Fibroblast of skin of right quadriceps (primary cell): ENCODE measurements at places on chromosomes 13 and 19.

- DNase-seq: peak; percentile 28
Observed at GRCh38 chr13:31227063-31227462, 27.3 kb downstream of the B3GLCT start.

- no peak for DNase-seq
Observed at GRCh38 chr19:56554272-56554869, 12.9 kb upstream of the ZNF470 start.

GRCh38 chr13:29676535-29676934 is 81.0 kb upstream of the SLC7A1 start:
- peak; percentile 61 for DNase-seq

- peak; percentile 25 for DNase-seq
Observed at GRCh38 chr13:39038569-39039030, 344 bp downstream of the NHLRC3 start.

GRCh38 chr13:98761986-98762616 is 9.6 kb upstream of the SLC15A1 start:
- no peak for DNase-seq

GRCh38 chr19:29851769-29852521 is 40.2 kb downstream of the CCNE1 start:
- DNase-seq: no peak

- no peak for DNase-seq
Observed at GRCh38 chr19:29564574-29565005, 38.8 kb downstream of the VSTM2B start.

DNA sequence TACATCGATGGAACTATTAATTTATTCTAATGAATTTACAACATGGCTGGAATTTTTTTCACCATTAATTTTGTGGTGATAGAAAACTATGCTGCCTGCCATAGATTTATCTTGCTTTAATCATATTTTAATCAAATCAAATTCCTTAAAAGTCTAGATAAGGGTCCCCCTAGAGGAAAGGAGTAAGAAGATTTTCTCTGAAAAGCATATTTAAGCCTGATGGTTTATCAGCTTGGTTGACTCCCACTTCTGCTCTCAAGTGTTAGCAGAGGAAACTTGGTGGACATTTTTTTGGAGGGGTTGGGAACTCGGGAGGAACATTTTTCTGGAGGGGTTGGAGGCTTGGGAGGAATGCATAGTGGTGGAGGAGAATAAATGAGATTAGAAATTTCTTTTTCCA is 253.3 kb downstream of the KCNRG start:
- no peak for DNase-seq

DNA sequence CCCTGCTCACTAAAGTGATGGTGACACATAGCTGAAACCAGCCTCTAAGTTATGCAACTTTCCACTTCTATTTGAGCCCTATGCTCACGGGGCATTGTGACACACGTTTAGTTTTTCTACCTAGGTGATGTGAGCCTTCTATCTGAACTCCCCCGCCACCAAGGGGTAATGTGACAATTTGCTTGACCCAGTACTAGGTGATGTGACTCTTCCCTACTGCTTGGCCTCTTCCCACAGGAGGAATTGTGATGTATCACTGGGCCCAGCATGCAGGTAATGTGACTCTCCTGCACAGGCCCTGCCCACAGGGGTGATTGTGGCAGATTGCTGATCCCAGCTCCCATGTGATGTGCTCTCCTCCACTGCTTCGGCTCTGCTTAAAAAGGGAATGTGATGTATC is 42.7 kb upstream of the ZNF43 start:
- DNase-seq: no peak

DNA sequence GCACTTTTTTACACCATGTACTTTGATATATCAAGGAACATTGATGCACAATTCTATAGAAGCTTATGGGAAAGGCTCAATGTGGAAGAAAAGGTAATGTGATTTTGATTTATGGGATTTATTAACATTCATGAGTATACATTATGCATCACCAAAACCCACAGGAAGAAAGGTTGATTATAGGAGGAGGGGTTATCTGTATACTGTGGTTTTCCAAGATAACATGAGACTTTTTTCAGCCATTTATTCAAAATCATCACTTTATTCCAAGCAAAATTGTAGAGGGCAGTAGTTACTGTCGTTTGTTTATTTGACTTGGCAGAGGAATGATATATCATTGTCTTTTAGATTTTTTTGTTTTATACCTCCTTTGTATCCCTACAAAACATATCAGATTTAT is 54.9 kb downstream of the WDFY2 start:
- DNase-seq: no peak

DNA sequence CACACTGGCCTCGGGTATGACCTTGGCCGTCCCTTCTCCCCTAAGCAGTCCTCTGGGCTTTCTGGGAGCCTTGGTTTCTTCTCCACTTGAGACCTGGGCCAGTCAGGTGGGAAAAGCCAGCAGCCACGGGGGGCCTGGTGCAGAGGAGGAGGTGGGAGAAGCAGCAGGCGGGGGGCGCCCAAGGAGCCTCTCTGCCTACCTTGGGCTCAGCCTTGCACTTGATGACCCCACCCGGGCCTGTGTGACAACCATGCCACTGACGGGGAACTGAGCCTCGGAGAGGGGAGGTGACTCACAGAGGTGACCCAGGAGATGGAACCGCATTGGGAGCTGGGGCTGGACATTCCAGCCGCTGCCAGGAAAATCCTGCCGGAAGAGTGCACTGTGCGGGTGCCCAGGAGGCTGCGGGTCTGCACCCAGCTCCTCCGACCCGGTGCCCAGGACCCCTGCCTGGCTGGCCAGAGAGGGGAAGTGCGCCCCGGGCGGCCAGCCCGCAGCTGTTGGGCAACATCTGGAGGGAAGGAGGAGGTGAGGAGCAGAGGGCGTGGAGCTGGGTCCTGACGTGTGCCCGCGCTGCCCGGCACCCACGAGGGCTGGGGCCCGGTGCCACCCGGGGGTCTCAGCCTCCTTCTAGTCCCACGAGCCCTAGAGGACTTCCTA is 23.4 kb upstream of the SLC7A10 start:
- no peak for DNase-seq

- peak; percentile 93 for DNase-seq
Observed at GRCh38 chr13:66657165-66657881, 572.8 kb downstream of the PCDH9 start.

GRCh38 chr13:40982772-40983171 is 36.3 kb downstream of the ELF1 start:
- DNase-seq: no peak

- DNase-seq: no peak
Observed at GRCh38 chr19:4295972-4296771, 6.0 kb downstream of the TMIGD2 start.

- DNase-seq: no peak
Observed at GRCh38 chr13:98976941-98977340, 923 bp downstream of the DOCK9 start.

- no peak for DNase-seq
Observed at GRCh38 chr19:31613683-31614219, 264.5 kb upstream of the TSHZ3 start.

DNA sequence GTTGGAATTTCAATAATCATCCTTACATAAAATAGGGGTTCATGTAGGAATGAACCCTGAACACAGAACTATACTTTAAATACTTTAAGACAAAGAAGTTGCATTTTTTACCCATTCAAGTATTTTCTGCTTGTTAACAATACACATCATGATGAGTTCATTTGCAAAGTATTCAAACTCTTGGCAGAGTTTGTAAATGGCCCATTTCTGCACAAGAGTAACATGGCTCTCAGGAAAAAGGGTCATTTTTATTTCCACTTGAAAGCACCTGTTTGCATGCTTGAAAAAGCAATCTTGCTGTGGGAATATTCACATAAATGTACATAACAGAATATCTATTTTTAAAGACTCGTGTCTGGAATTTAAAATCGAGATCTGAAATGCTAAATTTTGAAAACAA is 18.1 kb downstream of the ESD start:
- peak; percentile 20 for DNase-seq

DNA sequence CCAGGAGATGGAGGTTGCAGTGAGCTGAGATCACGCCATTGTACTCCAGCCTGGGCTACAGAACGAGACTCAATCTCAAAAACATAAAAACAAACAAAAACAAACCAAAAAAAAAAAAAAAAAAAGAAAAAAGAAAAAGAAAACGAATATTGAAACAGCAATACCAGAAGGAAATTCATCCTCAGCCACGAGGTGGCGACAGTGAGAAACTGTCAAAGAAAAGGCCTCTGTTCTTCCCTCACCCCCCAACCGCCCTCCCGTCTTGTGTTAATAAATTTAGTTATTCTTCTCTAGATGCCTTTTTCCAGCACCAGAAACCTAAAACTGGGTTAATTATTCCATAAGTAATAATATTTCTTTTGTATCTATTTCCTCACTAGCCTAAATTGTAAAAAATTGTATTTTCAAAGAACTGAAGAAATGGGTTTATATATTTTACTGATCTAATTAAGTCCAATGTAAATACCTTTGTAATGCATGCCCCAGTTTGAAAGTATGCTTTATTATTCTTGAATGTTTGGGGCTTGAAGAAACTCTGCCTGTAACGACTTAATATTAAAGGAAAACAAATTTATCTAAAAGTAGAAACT is 38.6 kb downstream of the LIG4 start:
- no peak for DNase-seq

- DNase-seq: no peak
Observed at GRCh38 chr13:91017669-91018053, 329.8 kb upstream of the MIR17HG start.

DNA sequence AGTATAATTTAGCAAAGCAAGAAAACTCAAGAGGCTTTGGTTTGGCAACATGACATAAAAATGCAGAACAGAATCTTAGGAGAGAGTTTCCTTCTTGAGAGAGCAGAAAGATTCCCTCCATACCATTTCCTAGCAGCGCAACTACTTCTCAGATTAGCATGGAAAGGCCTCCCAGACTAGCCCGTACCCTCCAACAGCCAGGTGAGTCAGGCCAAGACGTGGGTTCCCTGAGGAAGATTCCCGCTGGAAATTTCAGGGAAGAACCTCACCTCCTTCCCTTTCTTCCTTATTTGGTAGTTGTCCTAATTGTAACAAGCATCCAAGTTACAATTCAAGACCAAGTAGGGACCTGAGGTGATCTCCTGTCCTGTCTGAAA is 12.3 kb downstream of the COL4A2 start:
- no peak for DNase-seq

DNA sequence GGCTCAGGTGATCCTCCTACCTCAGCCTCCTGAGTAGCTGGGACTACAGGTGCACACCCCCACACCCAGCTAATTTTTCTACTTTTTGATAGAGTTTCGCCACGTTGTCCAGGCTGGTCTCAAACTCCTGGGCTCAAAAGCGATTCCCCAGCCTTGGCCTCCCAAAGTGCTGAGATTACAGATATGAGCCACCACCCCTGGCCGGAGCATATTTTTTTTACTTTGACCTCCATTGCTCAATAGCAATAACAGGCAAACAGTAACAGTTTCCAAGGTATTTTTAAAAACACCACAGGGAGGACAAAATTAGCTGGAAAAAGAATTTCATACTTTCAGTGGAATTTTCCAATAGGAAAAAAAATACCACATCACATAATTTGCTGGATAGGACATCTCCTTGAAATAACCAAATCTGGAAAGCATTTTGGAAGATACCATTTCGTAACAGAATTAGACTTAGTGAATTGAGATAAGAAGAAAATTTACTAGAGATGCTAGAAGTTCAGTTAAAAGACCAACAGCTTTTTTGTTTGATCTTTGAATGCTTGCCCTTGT is 5.2 kb downstream of the DUXA start:
- DNase-seq: no peak

GRCh38 chr19:23999821-24000610 is 85.3 kb downstream of the ZNF726 start:
- no peak for DNase-seq

DNA sequence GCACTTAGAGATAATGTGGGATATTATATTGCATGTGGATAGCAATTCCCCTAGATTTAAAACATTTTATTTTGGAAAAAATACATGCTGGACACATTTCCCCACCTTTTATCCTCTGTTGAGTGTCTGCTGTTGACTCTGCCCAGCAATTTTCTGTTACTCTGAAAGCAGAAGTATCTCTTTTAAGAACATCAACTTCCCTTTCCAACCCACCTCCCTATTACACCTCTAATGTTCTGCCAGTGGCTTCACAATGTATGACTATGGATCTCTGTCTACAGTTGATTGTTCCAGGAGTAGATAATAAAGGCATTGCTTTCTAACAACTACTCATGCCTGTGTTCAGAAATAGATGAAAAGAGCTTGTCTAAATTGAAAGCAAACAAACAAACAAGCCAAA is 754.8 kb upstream of the SLITRK6 start:
- DNase-seq: no peak

- no peak for DNase-seq
Observed at GRCh38 chr13:28704919-28705318, 13.9 kb downstream of the SLC46A3 start.

- no peak for DNase-seq
Observed at GRCh38 chr13:21526707-21527540, 67.8 kb upstream of the ZDHHC20 start.

DNA sequence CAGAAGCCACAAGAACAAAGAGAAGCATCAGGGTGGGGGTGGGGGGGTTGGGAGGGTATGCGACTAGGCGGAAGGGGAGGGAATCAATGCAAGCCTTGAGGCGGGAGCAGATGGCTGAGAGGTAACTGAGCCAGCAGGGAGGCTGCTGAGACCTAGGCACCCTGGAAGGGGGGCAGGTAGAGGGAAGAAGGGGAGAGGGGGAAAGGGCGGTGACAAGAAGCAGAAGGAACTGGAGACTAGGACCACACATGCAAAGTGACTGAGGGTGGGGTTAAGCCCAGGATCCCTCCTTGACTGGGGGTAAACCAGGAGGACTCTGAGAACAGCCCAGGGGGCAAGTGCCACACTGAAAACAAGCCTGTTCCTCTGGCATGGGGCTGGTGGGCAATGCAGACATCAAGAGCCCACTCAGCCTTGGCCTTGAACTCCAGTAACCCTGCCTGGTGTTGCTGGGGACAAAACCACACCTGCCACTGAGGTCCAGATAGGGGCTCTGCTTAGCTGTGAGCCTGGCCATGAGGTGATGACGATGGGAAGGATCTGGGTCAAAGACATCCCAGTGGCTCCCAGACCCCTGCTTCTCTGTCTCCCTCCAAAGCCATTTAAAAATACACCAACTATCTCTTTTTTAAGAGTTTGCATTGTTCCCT is 20.3 kb downstream of the OPA3 start:
- DNase-seq: no peak

DNA sequence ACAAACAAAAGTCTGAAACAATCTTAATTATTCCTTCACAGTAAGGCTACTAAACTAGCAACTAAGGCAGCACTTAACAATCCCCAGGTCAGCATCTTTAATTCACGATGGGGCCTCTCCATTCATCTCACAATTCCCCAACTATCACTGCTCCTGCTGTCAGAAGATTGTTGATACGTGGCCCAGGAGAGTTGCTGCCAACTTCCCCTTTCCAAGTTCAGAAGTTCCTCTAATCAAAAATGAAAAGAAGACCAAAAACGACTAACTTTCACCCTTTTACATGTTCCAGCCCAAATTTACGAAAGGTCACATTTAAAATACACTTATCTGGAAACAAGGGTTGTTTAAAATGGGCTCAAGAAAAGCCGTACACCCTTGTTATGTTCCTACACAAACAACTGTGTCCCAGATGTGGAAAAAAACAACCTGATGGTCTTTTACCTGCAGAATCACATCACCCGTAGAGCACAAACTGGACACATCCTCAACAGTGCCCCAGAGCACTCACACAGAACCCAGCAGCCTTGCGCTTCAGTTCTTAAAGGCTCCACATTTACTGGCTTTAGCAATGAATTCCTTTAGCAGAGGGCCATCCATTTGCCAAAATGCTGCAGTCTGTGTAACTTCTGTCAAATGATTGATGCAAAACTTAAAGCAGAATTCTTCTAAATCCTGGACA is 38.0 kb downstream of the PHF11 start:
- DNase-seq: no peak
